ENCODE measurements at places on chromosomes 13 and 19. TPM values are rescaled to one million over a fixed set of nuclear protein-coding genes. Genes with fewer than 3 reads are reported as not detected.
A peak's percentile ranks its signal among the peaks of the same experiment; 100 is the strongest.

ZNF569 gene
- 4.7 TPM for total RNA-seq

TLE6 gene
- total RNA-seq: 0.90 TPM

ADGRL1 gene
- total RNA-seq: 9.5 TPM

CPB2 gene
- not detected for total RNA-seq

RNF17 gene
- not detected for total RNA-seq

IGFL3 gene
- not detected for total RNA-seq

FEM1A gene
- total RNA-seq: 11.6 TPM

SWSAP1 gene
- total RNA-seq: 1.1 TPM

BIVM gene
- total RNA-seq: 19.2 TPM

ACP7 gene
- not detected for total RNA-seq

KLK2 gene
- not detected for total RNA-seq

SHISA2 gene
- 1.8 TPM for total RNA-seq

SMIM24 gene
- total RNA-seq: not detected

PRTN3 gene
- total RNA-seq: not detected

GARIN5A gene
- 0.13 TPM for total RNA-seq

SYNGR4 gene
- not detected for total RNA-seq

DUXA gene
- not detected for total RNA-seq

TPTE2 gene
- total RNA-seq: not detected

GRCh38 chr13:92044351-92044750 lies 645.9 kb downstream of the GPC5 start:
- no peak for DNase-seq

GRCh38 chr13:55359067-55359466 lies 1781.7 kb upstream of the PRR20A start:
- DNase-seq: no peak

- DNase-seq: no peak
These were observed 18.3 kb upstream of the SIGLEC6 start for GRCh38 chr19:51549533-51550324.

- DNase-seq: peak; percentile 52
These were observed 30.9 kb upstream of the KCTD4 start for GRCh38 chr13:45231722-45232121.

- no peak for DNase-seq
These were observed 558 bp downstream of the MZT1 start for GRCh38 chr13:72726726-72727416.

GRCh38 chr13:112898621-112899280 lies 70.3 kb upstream of the MCF2L start:
- DNase-seq: no peak

- no peak for DNase-seq
These were observed 1033.6 kb downstream of the SLITRK5 start for GRCh38 chr13:88704600-88705275.

DNA sequence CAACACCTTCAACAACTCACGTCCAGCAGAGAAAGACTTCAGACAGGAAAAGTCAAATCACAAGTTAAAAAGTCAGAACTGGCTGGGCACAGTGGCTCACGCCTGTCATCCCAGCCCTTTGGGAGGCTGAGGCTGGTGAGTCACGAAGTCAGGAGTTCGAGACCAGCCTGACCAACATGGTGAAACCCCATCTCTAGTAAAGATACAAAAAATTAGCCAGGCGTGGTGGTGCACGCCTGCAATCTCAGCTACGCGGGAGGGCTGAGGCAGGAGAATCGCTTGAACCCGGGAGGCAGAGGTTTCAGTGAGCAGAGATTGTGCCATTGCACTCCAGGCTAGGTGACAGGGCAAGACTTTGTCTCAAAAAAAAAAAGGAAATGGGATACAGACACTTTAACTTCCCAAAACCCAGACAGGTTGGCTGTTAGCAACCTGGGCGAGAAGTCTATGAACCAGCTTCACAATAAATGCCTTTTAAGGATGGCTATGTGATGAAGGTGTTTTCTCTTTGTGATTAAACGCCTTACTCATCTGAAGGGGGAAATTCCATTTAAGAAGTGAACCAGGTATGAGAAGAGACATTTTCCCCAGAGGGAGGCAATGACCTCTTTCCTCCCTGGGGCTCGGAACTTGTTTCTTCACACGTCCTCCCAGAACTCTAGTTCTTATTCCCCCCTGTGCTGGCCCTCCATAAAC lies 80.4 kb downstream of the INSR start:
- no peak for DNase-seq

- no peak for DNase-seq
These were observed 3.8 kb upstream of the KMT2B start for GRCh38 chr19:35713904-35714495.

DNA sequence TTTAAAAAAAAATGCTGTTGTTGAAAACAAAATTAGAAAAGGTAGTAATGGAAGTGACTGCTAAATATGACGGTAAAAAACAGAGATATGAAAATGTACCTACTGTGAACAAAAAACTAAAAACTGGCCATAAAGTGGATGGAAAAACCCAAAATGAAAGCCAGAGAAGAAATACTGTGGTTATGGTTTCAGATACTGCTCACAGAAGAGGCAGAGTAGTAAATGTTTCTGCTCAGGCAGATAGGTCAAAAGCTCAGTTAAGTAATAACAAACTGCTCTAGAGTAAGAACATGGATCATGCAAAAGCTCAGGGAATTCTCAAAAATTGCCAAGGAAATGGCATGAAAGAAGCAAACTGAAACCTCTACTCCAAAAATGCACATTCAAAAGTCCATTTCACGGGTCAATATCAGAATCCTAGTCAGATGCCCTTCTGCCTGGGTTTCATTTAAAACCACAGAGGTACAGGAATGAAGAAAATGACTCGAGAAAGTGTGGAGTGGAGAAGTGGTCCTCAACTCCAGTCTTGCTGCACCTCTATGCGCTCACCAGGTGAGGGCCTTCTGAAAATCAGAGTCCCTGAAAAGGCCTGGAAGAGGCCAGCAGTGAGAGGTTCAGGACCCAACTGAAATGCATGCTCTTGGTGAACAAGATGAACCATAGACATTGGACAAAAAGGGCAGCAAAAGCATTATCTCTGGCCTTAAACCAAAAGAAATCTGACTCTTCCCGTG lies 315.0 kb upstream of the SPRY2 start:
- no peak for DNase-seq

- DNase-seq: no peak
These were observed 540.7 kb downstream of the GPC6 start for GRCh38 chr13:93767180-93767916.

- DNase-seq: no peak
These were observed 198.2 kb upstream of the TMTC4 start for GRCh38 chr13:100872761-100873160.

GRCh38 chr19:7925171-7925851 lies 624 bp downstream of the CTXN1 start:
- peak; percentile 54 for DNase-seq

DNA sequence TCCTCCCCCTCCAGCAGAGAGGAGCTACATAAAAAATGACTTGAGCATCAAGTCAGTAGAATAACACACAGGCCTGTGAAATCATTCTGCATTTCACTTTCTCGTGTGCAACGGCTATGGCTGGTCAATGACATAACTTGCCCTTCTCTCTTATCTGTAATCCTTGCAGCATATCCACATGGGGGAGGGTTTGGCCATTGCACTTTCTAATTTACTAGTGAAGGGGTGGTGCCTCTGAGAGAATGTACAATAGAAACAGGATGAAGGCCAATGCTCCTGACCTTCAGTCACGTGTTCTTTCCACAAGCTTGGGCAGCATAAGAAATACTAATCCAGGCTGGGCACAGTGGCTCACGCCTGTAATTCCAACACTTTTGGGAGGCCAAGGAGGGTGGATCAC lies 641.0 kb upstream of the ARGLU1 start:
- peak; percentile 20 for DNase-seq

DNA sequence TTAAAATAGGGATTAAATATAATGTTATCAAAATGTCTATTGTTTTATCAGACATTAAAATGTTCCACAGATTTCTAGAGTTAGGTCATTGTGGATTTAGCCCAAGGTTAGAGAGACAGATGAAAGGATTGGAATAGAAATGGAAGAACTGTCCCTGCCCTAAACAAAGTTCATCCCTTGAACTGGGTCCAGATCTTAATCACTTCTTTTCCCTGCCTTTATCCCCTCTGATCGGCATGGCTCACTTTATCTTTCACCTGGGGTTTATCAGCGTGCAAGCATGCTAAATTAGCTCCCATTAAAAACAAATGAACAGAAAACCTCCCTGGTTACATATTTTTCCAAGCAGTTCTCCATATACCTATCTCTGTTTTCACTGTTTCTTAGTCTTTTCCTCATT lies 23.4 kb upstream of the ARGLU1 start:
- no peak for DNase-seq

DNA sequence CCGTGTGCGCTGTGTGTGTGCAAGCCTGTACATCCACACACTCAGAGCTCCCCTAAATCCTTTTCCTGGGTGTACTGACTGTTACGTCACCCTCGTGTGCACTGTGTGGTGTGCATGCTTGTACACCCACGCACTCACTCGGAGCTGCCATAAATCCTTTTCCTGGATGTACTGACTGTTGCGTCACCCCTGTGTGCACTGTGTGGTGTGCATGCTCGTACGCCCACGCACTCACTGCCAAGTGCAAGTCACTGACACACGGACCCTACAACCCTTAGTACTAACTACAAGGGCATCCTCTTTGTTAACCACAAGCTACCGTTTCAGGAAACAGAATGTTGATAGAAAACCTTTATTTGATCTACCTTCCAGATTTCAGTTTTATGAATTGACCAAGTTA lies 983.4 kb downstream of the EFNB2 start:
- no peak for DNase-seq

GRCh38 chr13:61151062-61151461 lies 264.6 kb downstream of the PCDH20 start:
- DNase-seq: no peak

DNA sequence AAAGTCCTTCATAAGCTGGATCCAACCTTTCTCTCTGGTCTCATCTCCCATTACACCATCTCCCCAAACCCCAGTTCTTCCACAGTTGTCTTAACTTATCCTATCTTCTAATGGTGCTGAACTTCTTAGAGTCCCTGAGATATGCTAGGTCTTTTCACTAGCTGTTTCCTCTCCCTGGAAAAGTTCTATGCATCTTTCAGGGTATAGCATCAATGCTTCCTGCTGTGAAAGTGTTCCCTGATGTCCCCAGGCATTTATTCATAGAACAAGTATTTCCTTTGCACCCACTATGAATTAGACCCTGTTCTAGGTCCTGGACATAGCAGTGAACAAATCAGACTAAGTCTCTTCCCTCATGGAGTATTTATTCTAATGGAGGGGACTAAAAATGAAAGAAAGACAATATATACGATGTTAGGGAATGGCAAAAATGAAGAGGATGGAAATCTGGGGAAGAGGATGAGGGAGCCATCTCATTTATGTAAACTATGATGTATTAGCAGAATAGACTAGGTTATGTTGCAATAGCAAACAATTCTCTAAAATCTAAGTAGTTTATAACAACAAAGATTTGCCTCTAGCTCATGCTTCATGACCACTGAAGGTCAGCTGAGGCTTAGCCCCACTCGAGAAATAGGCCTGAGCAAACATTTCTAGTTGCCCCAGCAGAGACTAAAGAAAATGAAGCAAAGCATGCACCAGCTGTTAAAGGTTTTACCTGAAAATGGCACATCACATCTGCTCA lies 120.0 kb downstream of the CYSLTR2 start:
- no peak for DNase-seq

GRCh38 chr13:36051082-36051481 lies 80.1 kb downstream of the DCLK1 start:
- DNase-seq: no peak

DNA sequence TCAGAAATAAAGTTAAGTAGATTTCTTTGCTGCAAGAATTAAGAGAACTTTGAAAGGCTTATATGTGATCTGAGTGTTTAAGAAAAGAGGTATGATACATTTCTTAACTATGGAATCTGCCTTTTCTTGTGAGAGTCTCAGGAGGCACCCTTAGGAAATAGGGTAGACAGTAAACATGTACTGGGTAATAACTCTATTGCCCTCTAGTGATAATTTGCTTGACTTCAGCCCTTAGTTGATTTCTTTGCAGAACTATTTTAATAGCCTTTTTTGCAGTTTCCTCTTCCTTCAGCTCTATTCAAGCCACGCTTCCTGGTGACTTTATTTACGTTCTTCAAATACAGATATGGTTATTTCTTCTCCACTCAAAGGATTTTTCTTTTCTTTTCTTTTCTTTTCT lies 37.0 kb upstream of the CCNA1 start:
- DNase-seq: peak; percentile 33

GRCh38 chr19:50191216-50191615 lies 12.2 kb upstream of the MYH14 start:
- no peak for DNase-seq

- DNase-seq: no peak
These were observed 41.6 kb downstream of the ZMYM2 start for GRCh38 chr13:20000062-20000552.

DNA sequence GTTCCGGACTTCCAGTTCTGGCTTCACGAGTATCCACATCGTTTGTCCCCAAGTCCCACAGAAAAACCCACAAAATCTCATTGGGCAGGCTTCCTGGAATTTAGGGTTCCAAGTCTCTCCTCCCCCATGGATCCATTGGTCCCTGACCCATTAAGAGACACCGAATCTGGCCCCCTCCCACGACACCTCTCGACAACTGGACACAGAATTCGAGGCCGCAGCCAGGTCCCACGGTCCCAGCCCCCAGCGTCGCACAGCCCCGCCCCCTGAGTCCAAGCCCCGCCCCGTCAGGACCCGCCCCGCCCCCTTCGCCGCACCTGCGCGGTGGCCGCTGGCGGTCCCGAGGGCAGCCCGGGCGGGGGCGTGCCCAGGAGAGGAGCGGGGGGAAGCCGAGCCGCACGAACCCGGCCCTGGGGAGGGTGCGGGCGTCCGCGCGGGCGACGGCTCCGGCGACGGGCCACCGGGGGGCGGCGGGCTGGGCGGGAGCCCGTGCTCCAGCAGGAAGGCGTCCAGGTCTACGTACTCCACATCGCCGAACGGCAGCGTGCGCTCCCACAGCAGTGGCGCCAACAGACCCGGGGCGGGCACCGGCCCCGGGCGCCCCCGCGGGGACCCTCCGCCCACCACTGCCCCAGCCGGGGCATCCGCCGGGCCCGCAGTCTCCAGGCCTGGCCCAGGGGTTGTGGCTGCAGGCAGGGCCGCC lies 1.8 kb downstream of the DBP start:
- DNase-seq: peak; percentile 66

DNA sequence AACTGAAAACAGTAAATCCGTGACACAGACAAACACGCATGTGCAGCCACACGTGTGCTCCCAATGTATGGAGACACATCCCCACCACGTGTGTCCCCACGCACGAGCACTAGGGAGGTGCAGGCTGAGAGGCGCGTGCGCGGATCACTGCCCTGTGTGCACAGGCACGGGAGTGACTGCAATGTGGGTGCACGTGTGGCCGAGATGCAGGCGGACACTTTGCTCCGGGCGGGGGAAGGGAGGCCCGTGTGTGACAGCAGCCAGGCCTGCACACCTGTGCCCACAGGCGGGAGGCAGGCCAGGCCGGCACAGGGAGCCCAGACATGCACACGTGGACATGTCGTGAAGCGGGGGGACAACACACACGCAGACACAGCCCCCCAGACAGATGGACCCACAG lies 77.0 kb downstream of the PTPRS start:
- DNase-seq: no peak

Data from dermis microvascular lymphatic vessel endothelial cell (primary cell).